DMS153 (cell line): ENCODE measurements at places on chromosomes 4 and X.

GRCh38 chr4:140426610-140427105 lies 790 bp downstream of the CLGN start:
- DNase-seq = peak; percentile 21

DNA sequence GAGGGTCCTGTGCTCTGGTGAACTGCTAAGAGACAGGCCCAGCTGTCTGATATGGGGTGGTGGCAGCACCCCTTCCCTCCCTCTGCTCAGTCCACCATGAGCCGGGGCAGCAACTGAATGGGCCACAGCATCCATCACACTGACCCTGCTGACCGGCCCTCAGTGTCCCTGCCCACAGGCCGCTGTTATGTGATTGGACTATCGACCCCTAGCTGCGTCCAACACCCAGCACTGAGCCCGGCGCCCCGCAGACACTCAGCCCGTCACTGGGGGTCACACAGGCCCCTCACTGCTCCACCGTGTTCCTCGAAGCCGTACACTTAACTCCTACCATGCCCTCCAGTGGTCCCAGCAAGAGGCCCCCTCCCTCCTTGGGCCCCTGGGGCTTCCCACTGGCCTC lies 88.8 kb upstream of the PSAPL1 start:
- DNase-seq = no peak

- no peak for DNase-seq
Measured at GRCh38 chr4:110289601-110290100, 91.2 kb upstream of the ELOVL6 start.

DNA sequence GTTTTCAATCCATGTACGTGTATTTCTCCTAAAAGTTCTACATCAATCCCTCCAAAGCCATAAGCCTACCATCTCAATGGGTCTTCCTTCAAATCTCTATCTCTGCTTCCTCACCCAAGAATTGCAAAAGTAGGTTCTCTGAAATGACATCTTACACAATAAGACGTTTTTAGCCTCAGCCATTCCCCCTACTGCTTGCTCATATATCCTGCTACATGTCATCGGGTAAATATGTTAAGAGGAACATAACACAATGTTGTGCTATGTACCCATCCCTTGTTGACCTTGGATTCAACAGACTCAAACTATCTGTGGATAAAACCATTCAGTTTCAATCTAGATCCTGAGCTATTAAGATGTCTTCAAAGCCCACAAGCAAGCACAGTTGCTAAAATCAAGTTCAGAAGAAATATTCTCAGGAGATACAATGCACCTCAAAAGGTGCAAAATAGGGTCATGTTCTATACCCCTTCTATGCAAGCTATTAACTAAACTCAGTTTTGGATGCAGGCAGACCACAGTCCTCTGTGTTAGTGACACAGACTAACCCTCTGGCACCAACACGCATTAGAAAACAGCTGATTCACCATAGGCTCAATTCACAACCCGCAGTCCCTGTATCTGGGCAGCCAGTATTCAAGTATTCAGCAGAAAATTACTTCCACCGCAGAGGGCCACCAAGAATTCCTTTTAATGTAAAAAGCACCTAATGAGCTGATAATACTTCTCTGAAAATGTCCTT lies 56.8 kb downstream of the CD99L2 start:
- DNase-seq = no peak

GRCh38 chr4:3605491-3605890 lies 73.3 kb upstream of the LRPAP1 start:
- DNase-seq = no peak

DNA sequence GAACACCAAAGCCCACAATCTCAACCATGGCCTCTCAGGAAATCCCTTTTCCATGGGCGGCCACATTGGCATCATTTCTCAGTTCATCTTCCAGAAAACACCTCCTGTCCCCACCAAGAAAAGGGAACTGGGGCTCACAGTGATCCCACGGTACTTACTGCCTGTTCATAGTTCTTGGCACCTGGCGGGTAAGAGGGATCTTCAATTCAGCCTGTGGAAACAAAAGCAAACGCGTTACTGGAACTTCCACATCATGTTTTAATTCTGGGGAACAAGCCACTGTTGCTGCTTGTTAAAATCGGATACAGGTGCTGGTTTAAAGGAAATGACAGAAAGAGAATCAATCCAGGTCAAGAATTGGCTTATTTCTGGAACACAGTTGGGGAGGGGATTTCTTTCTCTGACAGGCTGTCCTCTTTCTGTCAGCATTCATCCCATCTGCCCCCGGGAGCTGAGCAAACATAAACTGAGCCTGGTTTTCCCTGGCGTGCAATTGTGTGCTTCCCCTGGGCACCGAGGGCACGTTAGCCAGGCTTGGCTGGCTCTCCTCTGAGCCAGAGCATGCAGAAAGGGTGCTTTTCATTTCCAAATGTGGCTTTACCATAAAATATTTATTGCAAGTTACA lies 16.8 kb downstream of the CLNK start:
- DNase-seq = peak; percentile 20

- DNase-seq = no peak
Measured at GRCh38 chrX:635428-636090, 5.0 kb downstream of the SHOX start.

DNA sequence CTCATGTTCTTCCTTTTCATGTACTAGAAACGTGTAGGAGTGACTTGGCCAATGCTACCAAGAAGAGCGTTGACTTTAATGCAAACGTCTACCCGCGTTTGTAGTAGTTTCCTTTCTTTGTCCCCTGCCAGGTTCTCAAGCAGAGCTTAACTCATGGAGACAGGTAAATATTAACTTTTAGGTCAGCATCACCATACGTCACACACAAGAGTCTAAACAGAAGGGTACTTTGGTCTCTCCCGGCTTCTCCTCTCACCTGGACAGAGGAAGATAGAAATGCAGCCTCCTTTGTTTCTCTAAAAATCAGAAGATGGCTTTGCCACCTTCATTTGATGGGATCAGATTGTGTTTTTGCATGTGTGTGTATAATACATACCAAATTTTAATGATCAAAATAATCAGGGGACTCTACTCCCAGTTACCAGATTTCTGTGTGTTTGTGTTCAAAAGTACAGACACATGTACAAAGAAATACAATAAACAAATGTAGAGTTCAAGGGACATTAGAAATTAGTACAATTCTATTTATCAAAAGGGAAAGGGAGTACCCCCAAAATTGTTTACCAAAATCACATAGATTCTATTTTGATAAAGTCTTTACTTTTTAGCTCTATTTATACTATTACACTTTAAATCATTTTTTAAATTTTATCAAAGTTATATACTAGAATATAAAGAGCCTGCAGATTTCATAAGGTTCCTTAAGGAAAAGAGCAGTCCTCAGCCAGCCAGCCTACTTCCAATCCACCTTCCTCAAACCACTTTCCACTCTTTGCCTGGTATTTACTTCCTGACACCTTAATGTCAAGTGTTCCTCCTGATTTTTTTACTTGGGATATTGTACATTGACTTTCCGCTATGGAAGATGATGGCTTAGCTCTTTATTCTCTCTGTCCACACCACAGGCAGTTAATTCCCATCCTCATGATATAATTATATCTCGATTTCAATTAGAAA lies 195.5 kb downstream of the RELL1 start:
- DNase-seq = no peak

GRCh38 chr4:77567549-77567948 lies 38.1 kb upstream of the CXCL13 start:
- DNase-seq = no peak

GRCh38 chr4:110124711-110125110 lies 73.7 kb downstream of the ELOVL6 start:
- DNase-seq = no peak

DNA sequence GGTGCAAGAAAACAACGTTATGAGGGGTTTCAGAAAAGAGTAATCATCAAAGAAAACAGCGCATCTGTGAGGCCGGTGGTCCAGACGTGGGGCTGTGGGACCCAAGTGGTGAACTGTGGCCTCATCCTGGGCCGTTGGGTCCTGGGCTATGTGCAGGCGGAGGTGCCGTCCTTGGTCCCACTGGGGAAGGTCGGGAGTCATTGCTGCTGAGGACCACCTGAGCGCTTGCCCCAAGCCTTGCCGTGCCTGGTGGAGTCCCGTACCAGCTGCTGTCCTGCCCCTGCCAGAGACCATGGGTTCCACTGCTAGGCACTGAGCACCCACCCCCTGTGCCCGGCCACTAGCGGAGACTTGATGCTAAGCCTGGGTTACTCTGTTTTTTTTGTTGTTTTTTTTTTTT lies 25.5 kb upstream of the UVSSA start:
- DNase-seq = no peak

DNA sequence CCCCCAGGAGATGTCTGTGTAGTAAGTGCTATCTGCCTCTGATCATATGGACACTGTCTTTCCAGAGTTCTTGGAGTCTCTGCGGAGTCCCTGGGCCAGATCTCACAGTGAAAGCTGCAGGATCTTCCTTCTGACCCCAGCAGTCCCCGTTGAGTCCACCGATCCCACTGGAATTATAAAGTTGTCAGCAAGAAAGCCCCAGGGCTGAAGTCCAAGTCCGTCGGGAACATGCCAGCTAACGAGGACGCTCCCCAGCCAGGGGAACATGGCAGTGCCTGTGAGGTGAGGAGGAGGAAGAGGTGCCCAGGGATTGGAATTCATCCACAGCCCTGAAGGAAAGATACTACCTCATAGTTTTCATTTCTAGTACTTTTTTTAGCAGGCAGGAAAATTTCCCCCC lies 9.3 kb downstream of the ZNF81 start:
- DNase-seq = no peak

- DNase-seq = no peak
Measured at GRCh38 chr4:7815562-7815961, 124.1 kb downstream of the AFAP1 start.

- DNase-seq = no peak
Measured at GRCh38 chrX:23380581-23380980, 45.9 kb downstream of the PTCHD1 start.

DNA sequence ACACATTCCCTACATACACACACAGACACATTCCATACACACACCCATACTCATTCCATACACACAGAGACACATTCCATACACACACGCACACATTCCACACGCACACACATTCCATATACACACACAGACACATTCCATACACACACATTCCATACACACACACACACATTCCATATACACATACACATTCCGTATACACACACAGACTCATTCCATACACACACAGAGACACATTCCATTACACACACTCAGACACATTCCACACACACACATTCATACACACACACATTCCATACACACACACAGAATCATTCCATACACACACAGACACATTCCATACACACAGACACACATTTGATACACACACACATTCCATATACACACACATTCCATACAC lies 15.2 kb downstream of the LINC00632 start:
- no peak for DNase-seq

GRCh38 chr4:98148856-98149255 lies 5.6 kb upstream of the STPG2 start:
- DNase-seq = peak; percentile 47

GRCh38 chr4:38266616-38267015 lies 306.4 kb downstream of the PTTG2 start:
- DNase-seq = peak; percentile 9

DNA sequence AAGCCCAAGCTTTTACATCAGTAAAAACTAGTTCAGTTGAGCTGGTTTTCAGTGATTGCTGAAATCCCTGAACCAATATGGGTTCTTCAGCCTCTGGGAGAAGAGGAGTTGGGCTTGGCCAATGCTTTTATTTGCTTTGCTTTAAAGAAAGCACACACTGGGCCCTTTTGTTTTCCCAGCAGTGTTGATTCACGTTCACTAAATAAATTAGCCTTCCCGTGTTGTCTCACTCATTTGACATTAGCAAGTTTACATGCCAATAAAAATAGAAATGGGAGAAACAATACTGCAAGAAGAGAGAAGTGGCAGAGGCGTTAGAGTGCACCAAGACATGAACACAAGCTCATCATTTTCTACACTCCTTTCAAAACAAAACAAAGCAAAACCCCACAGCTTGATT lies 136.2 kb downstream of the SHROOM3 start:
- peak; percentile 73 for DNase-seq

DNA sequence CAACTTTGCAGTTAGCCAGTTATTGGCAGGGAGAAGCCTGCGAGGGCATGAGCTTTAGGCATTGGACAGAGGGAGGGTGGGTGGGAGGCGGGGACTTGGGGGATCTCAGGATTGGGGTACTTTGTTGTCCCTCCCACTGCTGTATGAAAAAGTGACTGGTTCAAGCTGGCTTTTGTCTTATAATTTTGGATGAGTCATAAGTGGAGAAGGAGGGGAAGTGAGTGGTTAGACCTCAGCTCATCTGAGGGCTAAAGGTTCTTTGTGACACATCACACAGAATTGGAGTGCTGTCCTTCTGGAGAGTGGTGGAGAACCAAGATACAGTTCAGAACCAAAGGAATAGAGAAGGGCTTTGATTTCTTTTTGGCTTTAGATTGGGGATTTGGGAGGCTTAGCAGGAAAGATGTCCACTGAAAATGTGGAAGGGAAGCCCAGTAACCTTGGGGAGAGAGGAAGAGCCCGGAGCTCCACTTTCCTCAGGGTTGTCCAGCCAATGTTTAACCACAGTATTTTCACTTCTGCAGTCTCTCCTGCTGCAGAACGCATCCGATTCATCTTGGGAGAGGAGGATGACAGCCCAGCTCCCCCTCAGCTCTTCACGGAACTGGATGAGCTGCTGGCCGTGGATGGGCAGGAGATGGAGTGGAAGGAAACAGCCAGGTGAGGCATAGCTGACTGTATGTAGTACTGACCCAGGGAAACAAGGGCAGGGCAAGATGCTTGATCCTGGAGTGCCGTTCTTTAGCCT lies at the start of gene SLC4A4:
SLC4A4 (plus strand) TSS at position 175 of the 748 bp plus-strand sequence.
- DNase-seq = no peak

GRCh38 chrX:4825550-4825949 lies 1112.1 kb upstream of the PRKX start:
- DNase-seq = no peak

GRCh38 chrX:24055043-24055356 lies 244 bp downstream of the EIF2S3 start:
- no peak for DNase-seq

DNA sequence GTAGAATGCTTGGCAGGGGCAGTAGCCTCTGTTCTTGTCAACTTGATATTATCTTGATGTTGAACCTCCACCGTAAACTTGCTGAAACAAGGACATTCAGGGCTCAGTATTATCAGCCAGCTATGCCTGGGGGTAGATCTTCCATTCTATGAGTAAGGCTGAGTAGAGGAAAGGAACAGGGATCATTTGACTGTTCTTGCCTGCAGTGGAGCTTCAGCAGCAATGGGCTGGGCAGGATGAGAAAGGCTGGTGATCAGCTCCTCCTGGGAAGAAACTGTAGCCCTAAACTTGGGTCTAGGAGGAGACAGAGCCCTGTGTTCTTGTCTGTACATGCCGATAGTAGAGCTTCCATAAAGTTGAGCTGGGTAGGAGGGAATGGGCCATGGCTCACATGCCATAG lies 127.2 kb downstream of the CCSER1 start:
- no peak for DNase-seq

- peak; percentile 40 for DNase-seq
Measured at GRCh38 chr4:87093443-87094123, 126.8 kb downstream of the KLHL8 start.

- no peak for DNase-seq
Measured at GRCh38 chr4:142085513-142086292, 449.3 kb downstream of the IL15 start.

GRCh38 chrX:13014111-13015096 lies 30.0 kb downstream of the FAM9C start:
- DNase-seq = no peak

GRCh38 chrX:102744307-102744706 lies 23.8 kb downstream of the GPRASP3 start:
- no peak for DNase-seq

- DNase-seq = no peak
Measured at GRCh38 chrX:276581-277201, 4.5 kb upstream of the PLCXD1 start.
